ENCODE measurements at places on chromosomes 16 and 17.

- DNase-seq: no peak
Observed at GRCh38 chr16:89288577-89288844, 71.0 kb downstream of the ZNF778 start.

GRCh38 chr16:30367349-30368009 is 2.8 kb downstream of the TBC1D10B start:
- DNase-seq: no peak

GRCh38 chr17:50676065-50676975 is 31.4 kb downstream of the ANKRD40 start:
- DNase-seq: no peak

DNA sequence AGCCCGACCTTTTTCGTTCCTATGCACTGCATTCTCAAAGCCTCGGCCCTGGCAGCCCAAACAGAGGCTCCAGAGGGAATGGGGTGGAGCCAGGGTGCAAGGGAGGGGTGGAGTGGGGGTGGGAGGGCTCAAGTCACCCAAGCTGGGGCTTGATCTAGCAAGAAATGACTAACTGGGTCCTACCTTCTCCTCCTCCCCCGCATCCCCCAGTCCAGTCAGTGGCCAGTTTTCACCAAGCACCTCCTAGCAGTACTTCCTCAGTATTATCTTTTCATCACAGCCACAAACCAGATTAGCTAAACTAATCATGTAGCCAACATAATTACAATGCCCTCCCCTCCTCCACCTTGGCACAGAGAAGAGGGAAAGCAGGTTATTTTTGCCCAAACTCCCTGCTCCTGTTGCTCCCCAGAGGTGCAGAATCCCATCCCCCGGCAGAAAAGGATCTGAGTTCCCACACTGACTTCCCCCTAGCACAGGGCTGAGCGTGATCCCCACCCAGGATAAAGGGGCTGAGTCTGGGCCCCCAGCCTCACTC is 2.2 kb downstream of the JUP start:
- DNase-seq: no peak

DNA sequence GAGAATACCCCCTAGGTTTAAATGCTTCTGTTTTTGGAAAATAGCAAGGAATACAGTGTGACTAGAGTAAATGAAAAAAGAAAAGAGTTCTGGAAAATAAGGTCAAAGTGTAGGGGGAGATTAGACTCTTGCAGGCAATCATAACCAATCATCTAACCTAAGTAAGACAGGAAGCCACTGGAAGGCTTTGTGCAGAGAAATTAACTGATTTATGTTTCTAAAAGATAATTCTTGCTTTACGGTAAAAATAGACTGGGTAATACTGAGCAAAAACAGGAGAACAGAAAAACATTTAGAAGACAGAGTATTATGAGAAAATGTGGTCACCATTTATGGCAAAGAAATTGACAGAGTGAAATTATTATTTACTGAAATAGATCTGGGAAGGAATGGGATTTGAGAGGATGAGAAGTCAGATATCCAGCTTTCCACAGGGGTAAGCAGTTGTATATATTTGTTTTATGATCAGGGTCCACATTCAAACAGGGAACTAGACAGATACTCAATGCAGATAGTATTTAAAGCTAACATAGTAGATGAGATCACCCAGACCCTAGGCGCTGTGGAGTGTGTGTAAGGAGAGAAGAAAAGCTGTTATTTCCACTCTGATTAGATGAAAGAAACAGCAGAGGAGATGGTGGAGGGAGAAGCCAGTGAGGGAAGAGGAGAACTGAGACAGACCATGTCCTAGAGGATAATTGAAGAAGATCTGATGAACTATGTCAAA is 1225.3 kb downstream of the CDH11 start:
- DNase-seq: no peak

GRCh38 chr17:9148905-9149525 is 127.7 kb downstream of the NTN1 start:
- DNase-seq: no peak

GRCh38 chr16:11326084-11326736 is 19.0 kb upstream of the RMI2 start:
- DNase-seq: no peak

GRCh38 chr17:76707985-76708807 is 2.6 kb downstream of the MXRA7 start:
- DNase-seq: no peak

GRCh38 chr17:79597996-79598895 is 12.6 kb downstream of the RBFOX3 start:
- no peak for DNase-seq

DNA sequence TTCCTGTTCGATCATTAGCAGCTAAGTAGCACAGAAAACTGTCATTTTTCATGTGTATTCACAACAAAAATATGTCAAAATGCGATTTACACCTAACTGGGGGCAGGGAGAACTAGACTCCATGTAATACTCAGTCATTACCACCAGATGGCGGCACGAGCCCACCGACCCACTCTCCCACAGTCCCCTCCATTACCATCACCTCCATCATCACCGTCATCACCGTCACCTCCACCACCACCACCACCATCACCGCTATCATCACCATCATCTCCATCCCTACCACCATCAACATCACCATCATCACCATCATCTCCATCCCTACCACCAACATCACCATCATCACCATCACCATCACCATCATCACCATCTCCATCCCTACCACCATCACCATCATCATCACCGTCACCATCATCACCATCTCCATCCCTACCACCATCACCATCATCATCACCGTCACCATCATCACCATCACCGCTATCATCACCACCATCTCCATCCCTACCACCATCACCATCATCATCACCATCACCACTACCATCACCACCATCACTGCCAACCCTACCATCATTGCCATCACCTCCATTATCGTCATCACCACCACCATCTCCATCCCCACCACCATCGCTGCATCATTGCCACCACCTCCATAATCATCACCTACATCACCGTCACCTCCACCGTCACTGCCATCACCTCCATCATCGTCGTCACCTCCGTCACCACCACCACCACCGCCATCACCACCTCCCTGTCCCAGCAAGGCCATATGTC is 14.4 kb downstream of the NDUFAF8 start:
- peak; percentile 43 for DNase-seq

GRCh38 chr16:89828199-89828869 is at the start of gene SPIRE2:
TSS of gene SPIRE2 (plus strand) at chr16:89828475. CDS start at chr16:89828551, 76 bp downstream.
- DNase-seq: peak; percentile 41

- no peak for DNase-seq
Observed at GRCh38 chr16:83609178-83609577, 198.6 kb upstream of the HSBP1 start.

GRCh38 chr17:74404789-74405188 is 27.1 kb upstream of the GPRC5C start:
- no peak for DNase-seq

- no peak for DNase-seq
Observed at GRCh38 chr16:12679660-12680272, 123.9 kb downstream of the CPPED1 start.

DNA sequence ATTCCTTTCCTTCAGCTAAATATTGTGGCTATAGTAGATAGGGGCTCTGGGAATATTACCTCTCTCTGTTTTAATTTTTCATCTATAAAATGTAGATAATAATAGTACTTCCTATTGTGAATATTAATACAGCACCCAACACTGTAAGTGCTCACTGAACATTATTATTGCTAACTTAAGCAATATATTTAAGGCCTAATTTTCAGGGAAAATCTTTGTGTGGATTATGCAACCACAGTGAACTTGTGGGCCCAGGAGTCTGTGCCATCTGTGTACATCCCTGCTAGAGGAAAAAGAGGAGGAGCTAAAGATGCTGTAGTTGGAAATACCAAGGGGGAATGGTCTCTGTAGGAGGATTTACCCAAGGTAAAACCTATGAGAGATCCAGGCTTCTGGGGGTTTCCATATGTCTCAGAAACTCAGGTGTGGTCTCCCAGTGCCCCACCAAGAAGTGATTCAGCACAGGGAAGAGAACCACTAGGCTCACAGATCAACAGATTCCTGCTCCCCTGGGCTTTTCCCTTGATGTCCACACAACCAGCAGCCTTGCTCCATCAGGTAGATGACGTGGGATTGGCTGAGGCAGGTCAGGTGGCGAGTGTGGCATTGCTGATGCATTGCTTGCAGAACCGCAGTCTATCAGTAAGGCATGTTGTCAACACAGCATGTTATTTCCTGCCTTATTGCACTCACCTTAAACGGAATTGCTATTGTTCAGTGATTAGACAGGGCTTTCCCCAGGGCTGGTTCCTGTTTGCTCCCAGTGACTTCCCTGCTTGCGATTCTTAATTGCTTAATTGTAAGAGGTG is 1.6 kb upstream of the N4BP1 start:
- DNase-seq: peak; percentile 60

GRCh38 chr17:79007504-79008381 is 1.8 kb downstream of the CANT1 start:
- DNase-seq: no peak

DNA sequence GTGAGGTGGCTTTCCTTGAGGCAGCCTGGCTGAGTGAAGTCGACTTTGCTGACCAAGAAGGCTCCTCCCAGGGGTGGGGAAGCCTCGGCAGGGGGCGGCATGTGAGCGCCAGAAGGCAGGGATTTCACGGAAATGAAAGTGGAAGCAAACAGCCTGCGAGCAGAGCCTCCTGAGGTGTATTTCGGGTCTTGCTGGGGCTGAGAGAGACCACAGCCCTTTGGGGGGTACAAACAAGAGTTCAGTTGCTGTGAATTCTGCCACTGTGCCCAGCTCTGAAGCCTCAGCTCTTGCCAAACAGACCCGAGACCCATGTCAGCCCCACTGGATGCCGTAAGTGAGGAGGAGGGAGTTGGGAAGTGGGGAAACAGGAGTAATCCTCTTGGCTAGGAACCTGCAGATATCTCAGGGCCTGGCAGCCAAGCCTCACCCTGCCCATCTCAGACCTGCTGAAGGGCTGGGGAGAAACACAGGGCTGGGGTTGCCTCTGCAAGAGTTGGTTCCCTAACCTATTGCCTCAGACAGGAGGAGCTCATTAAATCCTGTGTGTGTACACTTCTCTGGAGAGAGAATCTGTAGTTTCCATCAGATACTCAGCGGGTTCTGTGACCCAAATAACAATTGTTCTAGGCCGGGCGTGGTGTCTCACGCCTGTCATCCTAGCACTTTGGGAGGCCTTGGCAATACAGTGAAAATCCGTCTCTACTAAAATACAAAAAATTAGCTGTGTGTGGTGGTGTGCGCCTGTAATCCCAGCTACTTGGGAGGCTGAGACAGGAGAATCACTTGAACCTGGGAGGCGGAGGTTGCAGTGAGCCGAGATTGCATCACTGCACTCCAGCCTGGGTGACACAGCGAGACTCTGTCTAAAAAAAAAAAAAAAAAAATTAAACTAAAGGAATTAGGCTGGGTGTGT is at the start of gene IFI35:
Gene IFI35, plus strand, starts transcription at position 146 of the 913 bp plus-strand sequence. Its CDS starts 164 bp downstream, at position 310.
- peak; percentile 77 for DNase-seq

DNA sequence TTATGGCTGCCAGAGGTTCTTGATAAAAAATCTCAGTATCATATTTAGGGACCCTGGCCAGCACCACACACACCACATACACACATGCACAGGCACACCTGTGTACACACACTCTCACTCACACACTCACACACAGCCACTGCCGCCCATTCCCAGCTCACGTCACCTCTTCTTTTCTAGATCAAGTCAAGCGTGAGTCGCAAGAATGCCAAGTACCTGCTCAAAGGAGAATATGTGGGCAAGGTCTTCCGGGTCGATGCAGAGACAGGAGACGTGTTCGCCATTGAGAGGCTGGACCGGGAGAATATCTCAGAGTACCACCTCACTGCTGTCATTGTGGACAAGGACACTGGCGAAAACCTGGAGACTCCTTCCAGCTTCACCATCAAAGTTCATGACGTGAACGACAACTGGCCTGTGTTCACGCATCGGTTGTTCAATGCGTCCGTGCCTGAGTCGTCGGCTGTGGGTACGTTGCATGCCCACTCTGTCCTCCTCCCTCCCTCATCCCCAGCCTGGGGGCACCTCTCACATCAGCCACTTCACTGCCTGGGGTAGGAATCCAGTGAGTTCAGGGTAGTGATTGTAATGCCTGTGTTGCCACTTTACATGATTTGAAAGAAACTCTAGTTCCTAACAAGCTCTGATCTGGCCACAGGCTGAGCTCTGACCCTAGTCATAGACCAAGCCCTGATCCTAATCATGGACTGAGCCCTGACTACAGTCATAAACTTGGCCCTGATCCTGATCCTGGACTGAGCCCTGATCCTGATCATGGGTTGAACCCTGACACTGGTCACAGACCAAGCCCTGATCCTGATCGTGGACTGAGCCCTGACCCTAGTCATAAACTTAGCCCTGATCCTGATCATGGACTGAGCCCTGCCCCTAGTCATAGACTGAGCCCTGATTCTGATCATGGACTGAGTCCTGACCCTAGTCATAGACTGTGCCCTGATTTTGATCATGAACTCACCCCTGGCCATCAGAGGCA is 20.4 kb downstream of the CDH5 start:
- no peak for DNase-seq

DNA sequence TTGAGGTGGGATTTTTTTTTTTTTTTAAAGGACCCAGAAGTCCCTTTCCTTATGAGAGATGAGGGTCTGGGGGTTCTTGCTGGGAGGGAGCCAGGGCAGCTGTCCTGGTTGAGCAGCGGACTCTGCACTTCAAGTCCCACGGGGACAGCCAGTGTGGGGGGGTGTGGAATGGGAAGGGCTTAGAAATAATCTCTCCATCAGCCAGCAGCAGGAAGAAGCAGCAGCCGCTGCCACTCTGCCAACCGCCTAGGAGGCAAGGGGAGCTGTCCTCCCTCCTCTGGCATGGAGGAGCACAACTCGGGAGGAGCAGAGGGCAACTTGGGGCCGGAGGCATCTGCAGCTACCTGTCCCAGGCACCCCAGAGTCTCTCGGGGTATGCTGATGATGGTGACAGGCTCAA is at the start of gene KCNG4:
Gene KCNG4, minus strand, starts transcription at position 104 of the 400 bp plus-strand sequence. CDS start 2,527 bp downstream, outside the sequence.
- DNase-seq: no peak

DNA sequence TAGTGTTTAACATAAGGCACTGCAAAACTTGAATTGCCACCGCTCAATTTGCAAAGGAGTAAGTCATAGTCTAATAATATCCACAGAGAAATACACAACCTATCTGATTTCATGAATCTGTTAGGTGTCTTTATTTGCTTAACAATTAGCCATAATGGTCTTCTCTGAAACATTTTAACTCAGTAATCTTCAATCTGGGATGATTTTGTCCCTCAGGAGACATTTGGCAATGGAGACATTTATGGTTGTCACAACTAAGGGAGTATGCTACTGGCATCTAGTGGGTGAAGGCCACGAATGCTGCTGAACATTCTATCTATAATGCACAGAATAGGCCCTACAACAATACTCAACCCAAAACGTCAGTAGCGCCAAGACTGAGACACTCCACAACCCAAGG is 4.3 kb downstream of the UBE2G1 start:
- no peak for DNase-seq

DNA sequence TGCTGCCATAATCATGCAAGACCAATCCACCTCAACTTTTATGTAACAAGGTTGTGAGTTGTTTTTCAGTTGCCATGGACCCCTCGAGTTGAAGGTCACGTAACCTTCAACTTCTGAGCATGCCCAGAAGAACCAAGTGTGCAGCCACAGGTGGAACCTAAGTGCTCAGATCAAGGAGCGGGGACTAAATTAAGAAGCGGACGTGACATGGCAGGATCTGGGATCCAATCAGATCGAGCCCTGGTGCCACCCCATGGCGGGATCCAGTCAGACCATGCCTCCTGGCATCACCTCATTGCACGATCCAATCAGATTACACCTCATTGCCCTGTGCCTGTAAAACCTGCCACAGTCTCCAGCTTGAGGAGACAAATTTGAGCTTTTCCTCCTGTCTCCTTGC is 204.5 kb upstream of the CDH5 start:
- no peak for DNase-seq

GRCh38 chr17:31869797-31870568 is 10.9 kb upstream of the COPRS start:
- DNase-seq: no peak

GRCh38 chr17:80884811-80885210 is 106.8 kb upstream of the CHMP6 start:
- DNase-seq: no peak
